ENCODE measurements at places on chromosomes 1 and 21.

DNA sequence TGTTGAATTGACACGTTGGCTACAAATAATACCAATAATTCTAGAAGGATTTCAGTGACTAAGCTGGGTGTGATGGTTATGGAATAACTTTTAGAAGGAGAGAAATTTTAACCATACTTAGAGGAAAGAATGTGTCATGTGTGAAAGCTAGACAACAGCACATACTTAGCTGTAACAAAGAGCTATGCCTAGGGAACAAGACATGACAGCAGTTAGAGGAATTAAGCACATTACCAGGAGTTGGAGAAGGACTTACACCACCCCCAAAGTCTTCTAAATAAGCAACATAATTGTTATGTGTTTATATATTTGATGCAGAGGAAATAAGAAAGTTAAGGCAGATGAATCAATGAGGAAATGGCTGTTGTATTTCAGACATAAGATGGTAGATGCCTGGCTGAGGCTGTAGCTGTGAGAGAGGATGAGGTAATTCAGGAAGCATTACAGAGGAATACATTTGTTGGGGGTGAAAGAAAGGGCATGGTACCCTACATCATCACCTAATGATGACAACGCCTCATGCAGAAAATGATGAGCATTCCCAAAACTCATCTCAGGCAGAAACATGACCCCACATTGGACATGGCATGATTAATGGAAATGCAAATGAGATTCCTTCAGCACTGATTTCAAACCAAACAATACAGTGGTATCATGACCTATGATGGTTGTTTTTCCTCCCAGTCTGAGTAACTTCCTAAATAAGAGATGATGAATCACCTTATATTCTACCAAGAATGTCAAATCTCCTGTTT is 211.5 kb downstream of the LHX8 start:
- no peak for DNase-seq

GRCh38 chr1:93757256-93758036 is 75.8 kb upstream of the BCAR3 start:
- DNase-seq, result no peak

GRCh38 chr1:112453876-112454275 is 54.9 kb upstream of the WNT2B start:
- no peak for DNase-seq

DNA sequence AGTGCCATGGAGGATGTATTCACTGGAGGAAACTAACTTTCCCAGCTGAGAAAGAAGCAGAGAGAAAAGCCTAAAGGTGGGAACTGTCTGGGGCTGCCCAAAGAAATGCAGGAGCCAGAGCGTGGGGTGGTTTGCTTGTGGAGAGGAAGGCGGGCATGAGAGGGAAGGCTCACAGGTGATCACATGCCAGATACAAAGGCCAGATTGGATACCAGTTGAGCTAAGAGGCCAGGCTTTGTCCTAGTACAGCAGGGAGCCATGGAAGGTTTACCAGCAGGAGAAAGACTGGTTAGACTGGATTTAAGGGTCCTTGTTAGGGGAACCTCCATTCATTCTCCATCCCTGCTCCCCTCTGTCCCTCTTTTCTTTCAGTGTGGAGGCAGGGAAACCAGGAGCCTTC is 66.4 kb downstream of the BEND5 start:
- no peak for DNase-seq

DNA sequence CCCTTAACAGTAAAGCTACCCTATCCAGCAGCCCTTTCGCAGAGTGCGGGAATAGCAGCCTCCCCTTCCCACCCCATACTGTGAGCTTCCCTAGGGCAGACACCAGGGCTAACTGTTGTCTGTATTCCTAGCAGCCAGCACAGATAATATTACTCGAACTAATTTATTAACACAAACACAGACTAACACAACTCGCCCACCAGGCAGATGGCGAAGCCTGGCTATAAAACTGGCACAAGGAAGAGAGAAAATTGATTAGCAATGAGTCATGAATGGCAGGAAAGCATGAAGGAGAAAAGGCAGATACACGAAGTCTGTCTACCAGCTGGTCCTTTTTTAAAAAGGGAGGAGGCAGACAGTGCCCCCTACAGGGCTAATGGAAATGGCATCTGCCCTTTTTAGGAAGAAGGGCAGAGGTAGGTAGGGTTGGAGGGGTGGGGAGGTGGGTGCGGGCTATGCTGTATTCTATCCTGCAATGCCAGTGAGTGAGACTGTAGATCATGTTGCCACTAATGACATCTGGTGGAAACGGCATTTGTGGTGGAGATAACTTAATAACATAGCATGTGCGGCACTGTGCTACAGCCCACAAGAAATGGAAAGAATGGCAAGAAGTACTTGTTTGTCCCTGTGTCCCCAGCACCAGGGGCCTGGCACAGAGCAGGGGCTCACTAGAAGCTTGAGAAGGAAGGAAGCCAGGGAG is 30.6 kb upstream of the CTPS1 start:
- peak; percentile 96 for DNase-seq
